Stimulated activated CD8-positive, alpha-beta memory T cell treated with anti-CD3 and anti-CD28 coated beads, Interleukin-7, amount 100 ng/mL, for 24 hours (primary cell): ENCODE measurements at places on chromosomes 6 and 20.

GRCh38 chr6:52417675-52418111 is 2.4 kb upstream of the EFHC1 start:
- no peak for DNase-seq

DNA sequence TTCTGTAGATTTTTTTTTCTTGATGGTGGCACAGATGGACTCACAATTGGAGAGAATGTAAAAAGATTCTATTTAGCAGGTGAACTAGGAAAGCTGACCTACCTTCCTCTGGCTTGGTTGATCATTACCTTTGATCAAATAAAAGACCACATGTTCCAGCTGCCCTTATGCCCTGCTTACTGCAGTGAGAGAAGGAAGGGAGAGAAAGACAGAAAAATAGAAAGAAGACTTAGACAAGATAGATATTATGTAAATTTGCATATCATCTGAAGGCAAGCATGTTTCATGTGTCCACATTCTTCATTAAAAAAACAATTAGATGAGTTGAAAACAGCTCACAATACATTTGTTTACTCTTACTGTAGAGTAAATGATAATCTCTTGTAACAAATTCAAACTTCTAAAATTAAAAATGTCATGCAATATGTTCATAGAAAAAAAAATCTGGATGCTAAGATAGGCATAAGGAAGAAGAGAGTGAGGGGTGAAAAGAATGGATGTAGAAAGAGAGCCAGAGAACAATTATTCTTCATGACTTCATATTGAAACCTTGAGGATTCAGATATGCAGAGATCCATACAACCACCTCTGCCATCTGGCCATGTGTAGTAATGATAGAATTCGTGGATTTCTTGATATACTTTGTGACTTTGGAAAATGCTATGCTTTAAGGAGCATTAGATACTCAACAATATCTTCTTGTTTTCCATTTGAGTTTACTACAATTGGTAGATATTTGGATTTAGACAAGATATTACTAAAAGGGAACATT is 71.7 kb downstream of the RFX6 start:
- DNase-seq, result no peak

DNA sequence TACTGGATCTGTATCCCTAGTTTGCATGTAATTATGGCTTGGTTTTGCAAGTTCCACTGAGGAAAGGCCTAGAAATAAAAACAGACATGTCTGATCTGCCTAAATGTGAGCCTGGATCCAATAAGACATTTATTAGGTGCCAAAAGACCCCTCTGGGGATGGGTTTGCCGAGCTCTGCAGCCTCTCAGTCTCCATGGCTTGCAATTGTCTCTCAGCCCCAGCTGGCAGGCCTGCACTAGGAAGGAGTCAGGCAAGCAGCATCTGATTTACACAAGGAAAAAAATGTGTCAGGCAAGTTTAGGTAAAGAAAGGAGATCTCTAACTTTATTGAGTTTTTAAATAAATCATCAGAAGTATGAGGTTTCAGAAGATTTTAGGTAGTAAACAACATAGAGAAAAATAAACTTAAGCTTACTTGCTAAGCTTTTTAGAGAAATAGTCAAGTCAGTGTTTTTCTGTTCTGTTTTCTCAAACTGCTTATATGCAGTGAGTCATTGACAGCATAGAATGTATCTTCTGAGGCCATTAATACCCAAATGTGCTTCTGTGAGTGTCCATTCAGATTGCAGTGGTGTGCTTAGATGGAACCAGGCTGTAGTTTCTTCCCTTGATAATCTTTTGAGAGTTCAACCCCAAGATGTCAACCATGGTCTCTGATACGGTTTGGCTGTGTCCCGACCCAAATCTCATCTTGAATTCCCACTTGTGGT is 121.0 kb downstream of the FHL5 start:
- no peak for DNase-seq

DNA sequence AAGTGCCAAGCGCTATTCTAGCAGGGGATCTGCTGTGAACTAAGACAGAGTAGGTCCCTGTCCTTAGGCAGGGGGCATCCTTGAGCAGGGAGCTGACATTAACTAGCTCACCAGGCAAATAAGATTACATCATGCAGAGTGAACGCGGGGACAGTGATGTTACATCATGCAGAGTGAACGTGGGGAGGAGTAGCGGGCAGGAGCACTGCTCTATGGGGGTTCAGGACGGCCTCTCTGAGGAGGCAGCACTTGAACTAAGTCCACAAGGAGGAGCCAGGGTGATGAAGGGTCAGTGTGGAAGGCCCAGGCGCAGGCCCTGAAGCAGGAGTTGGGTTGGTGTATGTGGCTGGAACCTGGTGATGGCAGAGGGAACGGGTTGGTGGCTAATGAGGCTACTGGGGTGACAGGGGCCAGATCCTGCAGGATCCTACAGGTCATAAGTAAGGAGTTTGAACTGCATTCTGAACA is 38.7 kb downstream of the KAT14 start:
- no peak for DNase-seq

- DNase-seq, result no peak
Observed at GRCh38 chr20:58667975-58668374, 16.9 kb downstream of the STX16 start.

DNA sequence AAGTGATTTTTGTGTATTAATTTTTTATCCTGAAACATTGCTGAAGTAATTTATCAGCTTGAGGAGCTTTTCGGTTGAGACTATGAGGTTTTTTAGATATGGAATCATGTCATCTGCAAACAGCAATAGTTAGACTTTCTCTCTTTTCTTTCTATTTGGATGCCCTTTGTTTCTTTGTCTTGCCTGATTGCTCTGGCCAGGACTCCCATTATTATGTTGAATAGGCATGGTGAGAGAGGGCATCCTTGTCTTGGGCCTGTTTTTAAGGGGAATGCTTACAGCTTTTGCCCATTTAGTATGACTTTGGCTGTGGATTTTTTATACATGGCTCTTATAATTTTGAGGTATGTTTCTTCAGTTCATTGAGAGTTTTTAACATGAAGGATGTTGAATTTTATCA is 207.6 kb upstream of the DEFB112 start:
- DNase-seq, result no peak

- DNase-seq, result no peak
Observed at GRCh38 chr20:32528171-32528891, 56.8 kb downstream of the NOL4L start.

DNA sequence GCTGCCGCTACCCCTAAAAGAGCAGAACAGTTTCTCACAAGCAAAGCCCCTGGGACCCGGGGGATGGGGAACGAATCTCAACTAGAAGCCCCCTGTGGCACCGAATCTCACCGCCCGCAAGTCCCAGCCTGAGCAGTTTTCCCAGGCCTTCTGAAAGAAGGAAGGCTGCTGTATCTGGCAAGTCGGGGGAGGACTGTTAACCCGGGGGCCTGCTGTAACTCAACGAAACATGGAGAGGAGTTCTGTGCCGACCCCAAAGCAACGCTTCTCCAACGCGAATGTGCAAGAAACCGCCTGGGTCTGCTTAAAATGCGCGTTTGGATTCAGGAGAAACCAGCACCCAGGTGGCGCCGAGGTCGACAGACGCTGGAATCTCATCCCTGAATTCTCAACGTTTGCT is 34.2 kb downstream of the DLL1 start:
- no peak for DNase-seq

DNA sequence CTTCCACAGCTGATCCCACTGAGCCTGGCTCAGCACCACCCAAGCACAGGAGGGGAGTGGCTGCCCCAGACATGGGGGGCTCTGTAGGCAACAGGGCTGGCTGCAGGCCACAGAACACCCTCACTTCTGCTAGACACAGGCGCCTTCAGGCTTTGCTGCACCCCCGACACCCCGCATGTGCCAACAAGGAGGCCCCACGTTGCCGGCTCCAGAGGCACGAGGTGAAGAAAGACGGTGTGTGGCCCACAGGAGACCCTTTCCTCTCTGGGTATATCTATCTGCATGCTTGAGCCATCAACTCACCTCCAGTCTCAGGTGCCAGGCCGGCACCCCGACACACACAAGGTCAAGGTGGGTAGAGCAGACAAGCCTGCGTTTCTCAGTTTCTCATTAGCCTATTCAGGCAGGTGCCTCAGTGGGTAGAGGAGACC is 158.3 kb downstream of the DLL1 start:
- no peak for DNase-seq

DNA sequence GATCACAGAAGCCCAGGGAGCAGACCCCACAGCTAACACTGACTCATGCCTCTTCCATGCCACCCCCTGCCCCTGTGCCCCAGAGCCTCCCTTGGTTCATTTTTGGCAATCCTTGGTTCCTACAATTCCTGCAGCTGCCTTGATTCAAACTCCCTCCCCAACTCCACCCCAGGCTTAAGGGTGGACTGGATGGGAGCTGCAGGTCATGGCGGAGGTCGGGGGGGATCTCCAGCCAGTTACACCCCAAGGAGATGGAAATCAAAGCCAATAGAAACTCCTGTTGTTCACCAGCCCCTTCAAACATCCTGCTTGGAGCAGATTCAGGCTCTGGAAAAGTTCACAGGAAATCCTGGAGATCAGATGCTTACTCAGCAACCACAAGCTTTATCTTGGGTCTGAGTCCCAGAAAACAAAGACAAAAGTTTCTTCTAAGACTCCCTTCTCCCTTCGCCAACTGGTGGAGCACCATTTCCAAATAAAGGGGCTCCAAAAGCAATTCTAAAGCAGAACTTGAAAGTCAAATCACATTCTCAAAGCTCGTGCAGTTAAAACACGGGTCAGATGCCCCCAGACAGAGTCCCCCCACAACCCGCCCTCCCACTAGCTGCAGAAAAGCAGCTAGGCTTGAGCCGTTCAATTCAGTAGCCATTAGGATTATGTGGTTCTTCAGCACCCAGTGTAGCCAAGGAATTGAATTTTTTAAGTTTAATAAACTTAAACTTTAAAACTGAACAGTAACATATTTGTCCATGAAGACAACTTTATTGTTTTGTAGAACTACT is 149.5 kb downstream of the ANKRD60 start:
- no peak for DNase-seq

DNA sequence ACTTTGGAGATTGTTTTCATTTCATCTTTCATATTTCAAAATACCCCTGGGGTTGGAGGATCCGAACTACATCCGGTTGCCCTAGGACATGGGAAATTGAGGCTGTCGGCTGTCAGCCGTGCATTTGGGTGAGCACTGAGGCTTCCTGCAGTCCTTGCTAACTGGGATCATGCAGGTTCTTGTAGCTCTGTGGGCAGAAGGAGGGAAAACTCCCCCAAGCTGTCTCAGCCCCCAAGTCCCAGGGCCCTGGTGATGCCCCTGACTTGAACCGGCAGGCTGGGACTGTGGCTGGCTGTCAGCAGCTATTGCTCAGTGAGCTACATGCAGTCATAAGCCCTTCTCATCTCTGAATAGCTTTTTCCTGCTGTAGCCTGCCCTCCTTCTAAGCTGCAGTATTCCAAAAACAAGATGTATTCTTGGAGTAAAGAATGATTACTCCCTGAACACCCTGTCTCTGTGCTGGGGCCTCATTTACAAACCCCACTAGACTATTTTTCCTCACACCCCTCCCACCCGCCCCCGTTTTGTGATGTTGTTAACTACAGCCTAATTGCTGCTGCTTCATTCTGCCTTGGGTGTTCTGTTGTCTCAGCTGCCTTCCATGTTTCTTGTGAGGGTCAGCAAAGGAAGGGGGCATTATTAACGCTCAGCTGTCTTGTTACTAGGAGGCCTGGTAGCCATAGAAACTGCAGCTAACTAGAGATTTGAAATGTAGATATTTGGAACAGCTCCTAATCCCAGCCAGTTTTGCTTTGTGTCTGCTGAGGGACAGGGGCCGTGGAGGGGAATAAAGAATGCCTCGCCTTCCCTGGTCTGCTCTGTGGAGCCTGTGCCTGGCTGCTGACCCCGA is 18.1 kb downstream of the MTRES1 start:
- DNase-seq, result no peak

- DNase-seq, result no peak
Observed at GRCh38 chr6:137815692-137816091, 51.4 kb upstream of the TNFAIP3 start.

GRCh38 chr20:32382102-32382950 is 24.2 kb downstream of the ASXL1 start:
- DNase-seq, result no peak

DNA sequence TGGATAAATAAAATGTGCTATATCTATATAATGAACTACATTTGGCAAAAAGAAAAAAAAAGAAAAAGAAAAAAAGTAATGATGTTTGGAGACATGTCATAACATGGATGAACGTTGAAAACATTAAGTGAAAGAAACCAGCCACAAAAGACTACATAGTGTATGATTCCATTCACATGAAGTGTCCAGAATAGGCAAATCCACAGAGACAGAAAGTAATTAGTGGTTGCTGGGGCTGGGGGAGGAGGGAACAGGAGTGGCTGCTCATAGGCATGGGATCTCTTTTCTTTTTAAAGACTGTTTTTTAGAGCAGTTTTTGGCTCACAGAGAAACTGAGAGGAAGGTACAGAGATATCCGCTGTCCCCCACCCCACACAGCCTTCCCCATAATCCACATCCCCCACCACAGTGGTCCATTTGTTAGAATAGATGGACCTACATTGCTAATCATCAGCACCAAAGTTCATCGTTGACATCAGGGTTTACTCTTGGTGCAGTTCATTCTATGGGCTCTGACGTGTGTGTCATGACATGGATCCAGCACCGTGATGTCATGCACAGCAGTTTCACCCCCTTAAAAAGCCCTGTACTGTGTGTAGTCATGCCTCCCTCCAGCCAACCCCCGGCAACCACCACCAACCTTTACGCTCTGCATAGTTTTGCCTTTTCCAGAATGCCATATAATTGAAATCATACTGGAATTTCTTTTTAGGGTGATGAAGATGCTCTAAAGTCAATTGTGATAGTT is 240.9 kb upstream of the RREB1 start:
- DNase-seq, result no peak

- DNase-seq, result no peak
Observed at GRCh38 chr20:12660918-12661317, 347.9 kb upstream of the SPTLC3 start.

GRCh38 chr20:47230811-47231256 is 125.7 kb downstream of the ZMYND8 start:
- DNase-seq, result no peak

- no peak for DNase-seq
Observed at GRCh38 chr6:37381579-37381978, 27.8 kb downstream of the RNF8 start.

- DNase-seq, result no peak
Observed at GRCh38 chr20:53990768-53991450, 79.5 kb downstream of the BCAS1 start.

- no peak for DNase-seq
Observed at GRCh38 chr6:18579869-18580268, 192.7 kb downstream of the RNF144B start.

GRCh38 chr20:37521061-37521771 is at the start of gene NNAT:
NNAT (plus strand) TSS chr20:37521250; CDS start chr20:37521332, 82 bp downstream.
- no peak for DNase-seq

GRCh38 chr6:1394514-1395463 is 5.4 kb downstream of the FOXF2 start:
- no peak for DNase-seq
